GM12865 (cell line): ENCODE measurements at places on chromosomes 2 and 18.

GRCh38 chr2:46539327-46540276, 60.2 kb downstream of the TMEM247 start:
- DNase-seq = no peak

GRCh38 chr2:219119422-219120043, 41.1 kb downstream of the NHEJ1 start:
- peak; percentile 62 for DNase-seq

DNA sequence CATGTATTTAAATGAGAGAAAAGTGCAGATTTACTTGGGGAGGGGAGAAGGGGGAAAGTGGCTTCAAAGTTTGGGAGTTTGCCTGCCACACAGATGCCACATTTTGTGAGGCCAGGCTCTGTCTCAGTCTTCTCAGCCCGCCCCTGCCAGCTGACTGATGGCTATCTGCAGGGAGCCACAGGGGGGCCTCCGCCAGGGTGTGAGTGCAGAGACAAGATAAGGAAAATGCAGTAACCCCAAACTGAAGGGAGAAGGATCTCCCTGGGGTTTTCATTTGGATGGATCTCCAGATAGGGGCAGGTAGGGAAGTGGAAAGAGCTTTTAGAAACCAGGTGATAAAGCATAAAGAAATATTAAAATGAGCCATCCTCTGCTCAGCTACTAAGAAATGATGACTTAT, 128.8 kb downstream of the ZNF521 start:
- no peak for DNase-seq

- peak; percentile 54 for DNase-seq
Observed at GRCh38 chr18:36298126-36298741, 721 bp downstream of the FHOD3 start.

DNA sequence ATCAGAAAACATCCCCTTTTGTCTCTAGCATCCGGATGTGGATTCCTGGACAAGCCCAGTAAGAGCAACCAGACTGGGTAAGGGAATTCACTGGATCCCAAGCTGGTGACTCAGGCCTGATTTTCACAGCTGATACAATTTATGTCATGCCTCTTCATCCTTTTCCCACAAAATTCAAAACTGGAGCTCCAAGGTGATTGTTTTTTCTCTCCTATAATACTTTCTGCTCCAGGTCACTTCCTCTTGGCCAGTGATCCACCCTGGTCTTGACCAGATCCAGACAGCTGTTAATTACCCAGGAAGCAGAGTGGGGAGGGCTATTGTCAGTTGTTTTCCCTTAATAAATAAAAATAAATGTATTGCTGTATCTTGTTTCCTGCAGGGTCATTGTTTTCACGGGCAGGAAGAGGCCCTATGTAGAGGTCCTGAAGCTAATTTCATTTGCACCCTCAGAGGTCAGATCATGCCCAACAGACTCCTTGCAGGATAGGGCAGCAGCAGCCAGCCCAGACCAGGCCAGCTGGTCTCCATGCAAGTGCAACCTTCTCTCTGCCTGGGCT, 57.6 kb downstream of the EVA1A start:
- DNase-seq = no peak

- no peak for DNase-seq
Observed at GRCh38 chr18:25998461-25998860, 92.0 kb downstream of the SS18 start.

DNA sequence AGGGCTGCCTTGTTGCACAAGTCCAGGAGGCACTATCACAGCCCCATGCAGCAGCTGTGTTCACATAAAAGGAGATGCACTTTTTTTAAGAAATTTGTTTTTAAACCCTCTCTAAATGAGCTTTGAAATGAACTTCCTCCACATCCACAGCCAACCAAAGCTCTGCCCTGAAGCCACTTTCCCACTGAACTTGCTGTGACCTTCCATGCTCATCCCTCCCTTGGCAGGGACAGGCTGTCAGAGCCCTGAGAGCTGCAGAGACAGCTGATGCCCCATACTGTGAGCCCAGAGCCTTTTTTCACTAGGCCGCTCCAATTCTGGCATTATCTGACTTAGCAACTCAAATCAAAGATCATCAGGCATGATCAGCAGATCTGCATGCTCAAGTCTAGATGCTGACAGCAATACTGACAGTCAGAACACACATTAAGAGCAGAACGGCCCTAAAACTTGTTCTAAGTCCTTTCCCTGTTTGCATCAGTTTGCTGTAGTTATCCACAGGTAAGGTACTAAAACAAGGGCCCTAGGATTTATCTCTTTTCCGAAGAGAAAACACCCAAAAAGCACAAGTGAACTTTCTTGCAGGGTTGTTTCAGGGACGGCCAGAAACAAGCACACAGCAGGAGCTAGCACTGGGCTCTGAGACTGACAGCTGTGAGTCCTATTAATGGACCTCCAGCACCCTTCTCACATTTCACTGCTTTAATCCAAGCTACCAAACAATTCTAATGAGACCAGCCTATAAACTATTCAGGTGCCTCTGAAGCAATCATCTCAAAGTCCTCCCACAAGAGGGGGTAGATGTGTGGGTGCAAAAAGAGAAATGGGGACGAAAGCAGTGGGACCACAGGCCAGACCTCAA, 34.9 kb downstream of the RNU4ATAC start:
- no peak for DNase-seq

GRCh38 chr2:134089454-134089853, 164.4 kb upstream of the MGAT5 start:
- DNase-seq = no peak

GRCh38 chr18:76610933-76611749, 116.1 kb upstream of the ZNF516 start:
- DNase-seq = no peak

DNA sequence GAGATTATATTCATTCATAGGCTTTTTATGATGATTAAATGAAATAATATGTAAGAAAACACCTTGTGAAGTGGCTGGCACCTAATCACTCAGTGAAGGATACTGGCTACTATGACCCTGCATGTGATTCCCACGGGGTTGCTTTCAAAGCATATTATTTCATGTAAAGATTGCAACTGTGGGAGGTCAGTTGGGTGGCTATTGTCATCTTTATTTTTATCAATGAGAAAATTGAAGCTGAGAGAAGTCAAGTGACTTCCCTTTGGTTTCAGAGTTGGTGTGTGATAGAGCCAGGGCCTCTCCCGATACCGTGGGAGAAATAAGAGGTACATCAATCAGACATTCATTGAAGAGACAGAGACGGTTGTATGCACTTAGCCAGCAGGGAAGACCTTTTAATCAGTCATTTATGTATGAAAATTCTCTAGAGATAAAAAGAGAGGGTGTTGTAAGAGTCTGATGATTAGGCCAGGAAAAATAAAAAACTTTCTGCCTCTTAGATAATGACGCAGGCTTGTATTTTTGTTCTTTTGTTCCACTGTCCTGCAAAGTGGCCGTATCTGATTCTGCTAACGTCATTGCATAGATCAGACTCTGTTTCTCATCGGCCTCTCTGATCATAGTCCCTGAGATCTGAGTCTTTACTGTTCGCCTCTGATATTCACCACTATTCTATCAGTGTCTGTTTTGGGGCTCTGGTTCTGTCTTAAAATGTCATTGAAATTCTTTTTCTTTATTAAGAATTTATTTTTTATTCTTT, 50.5 kb downstream of the QPCT start:
- no peak for DNase-seq

GRCh38 chr18:55779691-55780585, 191.9 kb upstream of the TCF4 start:
- DNase-seq = peak; percentile 30

- no peak for DNase-seq
Observed at GRCh38 chr2:96819128-96819875, 3.2 kb downstream of the CNNM3 start.

GRCh38 chr18:39105104-39105503, 1539.5 kb upstream of the CELF4 start:
- DNase-seq = no peak

DNA sequence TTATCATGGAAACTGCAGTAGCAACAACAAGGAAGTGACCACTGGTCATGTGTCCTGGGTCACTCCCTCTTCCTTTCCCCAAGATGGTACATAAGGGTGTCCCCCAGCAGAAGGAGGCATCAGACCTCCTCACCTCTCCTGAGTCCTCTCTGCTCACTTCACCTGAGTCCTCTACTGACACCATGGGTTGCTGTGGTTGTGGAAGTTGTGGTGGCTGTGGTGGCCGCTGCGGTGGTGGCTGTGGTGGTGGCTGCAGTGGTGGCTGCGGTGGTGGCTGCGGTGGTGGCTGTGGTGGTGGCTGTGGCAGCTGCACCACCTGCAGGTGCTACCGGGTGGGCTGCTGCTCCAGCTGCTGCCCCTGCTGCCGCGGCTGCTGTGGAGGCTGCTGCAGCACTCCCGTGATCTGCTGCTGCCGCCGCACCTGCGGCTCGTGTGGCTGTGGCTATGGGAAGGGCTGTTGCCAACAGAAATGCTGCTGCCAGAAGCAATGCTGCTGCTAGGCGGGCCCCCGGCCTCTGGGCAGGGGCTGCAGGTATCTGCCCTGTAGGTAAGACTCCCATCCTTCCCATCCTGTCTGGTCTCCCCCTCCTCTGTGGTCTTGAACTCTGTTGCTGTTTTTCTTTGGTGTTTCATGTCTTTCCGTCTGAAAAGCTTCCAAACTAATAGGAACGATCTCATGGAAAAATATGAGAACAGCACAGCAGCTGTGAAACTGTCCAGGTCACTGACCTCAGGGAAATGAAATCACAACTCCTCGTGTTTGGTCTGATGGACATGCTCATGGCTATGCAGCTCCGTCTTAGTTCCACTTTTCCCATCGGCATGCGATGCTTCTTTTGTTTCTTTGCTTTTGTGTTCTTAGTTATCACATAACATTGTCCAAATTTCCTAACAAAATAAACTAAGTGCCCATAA, at the start of gene SCYGR4:
Gene SCYGR4 (plus strand): TSS at position 183 of the 915 bp plus-strand sequence. CDS start 0 bp downstream, at position 183.
- no peak for DNase-seq

DNA sequence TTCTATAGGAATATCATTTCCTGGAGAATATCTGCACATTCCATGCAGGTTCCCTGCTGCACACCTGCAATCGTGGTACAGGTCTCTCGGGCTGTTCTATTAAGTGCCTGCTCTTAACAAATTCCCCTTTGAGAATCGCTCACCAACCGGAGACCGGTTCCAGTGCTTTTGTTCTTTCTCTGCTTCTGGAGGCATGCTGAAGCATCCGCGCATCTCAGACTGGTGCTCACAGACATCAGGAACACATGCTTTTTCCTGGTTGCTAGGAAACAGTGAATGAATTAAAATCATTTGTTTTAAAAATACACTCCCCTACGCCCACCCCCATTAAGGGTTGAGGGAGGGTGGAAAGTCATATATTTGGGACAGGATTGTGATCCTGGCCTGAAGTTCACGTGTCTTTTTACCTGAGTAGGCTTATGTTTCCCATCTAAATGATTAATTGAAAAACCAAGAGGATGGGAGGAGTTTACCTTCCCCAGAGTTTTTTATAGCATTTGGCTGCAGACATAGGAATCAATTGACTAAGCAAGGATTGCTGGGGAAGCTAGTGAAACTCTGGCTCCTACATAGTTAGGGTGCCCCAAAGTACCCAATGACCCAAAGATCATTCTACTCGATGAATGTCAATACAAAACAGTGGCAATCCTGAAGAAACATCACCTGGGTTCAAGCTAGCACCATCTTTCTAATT, at the start of gene C2orf80:
Gene C2orf80 (minus strand): TSS at position 221 of the 694 bp plus-strand sequence. CDS start 3,044 bp downstream, outside the sequence.
- no peak for DNase-seq

- no peak for DNase-seq
Observed at GRCh38 chr18:23138471-23138870, 3.2 kb downstream of the CABLES1 start.

DNA sequence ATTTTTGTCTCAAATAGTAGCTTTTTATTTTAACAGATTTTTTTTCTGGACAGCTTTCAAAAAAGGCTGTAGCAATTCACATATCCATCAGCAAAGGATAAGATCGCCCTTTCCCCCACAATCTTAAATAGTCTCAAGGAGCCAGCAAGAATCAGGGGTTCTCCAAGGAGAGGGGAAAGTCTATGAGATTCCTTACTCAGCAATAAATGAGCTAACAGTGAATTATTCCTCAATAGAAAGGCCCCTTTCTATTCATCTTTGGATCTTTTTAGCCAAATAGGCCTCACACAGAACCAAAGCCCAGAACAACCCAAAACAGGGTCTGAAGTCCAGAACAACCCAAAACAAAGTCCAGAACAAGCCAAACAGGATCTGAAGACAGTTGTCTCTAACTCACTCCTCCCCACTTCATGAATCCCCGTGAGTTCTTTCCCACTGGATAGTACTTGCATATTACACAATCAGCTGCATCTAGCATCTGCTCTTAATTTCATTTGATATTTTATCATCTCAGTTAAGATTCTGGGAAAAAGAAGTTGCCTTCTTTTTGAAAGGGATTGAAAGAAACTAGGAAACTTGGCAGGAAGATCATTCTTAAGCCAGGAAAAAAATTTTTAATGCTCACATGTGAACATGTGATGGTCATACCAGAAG, 3.4 kb upstream of the DHRS9 start:
- no peak for DNase-seq

- no peak for DNase-seq
Observed at GRCh38 chr2:58261209-58261608, 20.1 kb upstream of the FANCL start.

DNA sequence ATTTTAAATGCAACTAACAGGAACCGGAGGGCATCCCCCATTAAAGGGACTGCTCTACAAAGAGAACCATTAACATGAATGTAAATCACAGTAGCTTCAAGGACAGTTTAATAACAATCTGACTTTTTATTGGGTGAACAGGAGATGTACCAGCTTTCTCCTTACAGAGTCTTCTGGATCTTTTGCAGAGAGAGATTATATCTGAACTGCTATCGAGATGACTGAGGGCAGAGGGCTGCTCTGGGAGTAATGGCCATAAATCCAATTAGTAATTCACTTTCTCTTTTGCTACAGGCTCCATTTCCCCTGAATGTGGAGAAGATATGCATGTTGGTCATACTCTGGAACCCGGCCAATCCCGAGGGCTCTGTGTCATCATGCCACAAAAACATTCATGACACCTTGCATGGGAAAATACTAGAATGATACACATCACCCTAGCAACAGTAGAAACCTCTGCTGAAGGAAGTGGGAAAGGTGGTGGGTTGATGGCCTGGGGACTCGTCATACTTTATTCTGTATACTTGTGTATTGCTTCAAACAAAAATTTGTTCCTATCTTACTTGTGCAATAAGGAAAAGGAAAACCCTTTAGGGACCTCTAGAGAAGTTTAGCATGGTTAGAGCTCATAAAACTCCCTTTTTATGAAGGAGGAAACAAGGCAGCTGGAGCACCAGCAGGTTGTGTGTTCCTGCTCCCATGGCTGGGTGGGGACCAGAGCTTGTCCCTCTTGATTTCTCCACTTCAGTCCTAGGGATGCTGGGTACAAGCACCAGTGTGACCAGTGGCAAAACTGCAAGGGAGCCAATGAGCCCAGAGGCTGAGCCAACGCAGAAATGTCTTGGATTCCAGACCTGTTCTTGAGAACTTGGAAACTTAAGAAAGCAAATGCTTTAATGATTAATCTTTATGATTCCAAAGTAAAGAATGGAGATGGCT, 26.0 kb downstream of the CTAGE1 start:
- peak; percentile 0 for DNase-seq

- no peak for DNase-seq
Observed at GRCh38 chr2:74759986-74760385, 73.9 kb upstream of the HK2 start.
